Endothelial cell of coronary artery (primary cell): ENCODE measurements at places on chromosomes 1 and 21. TPM values are rescaled to one million over a fixed set of nuclear protein-coding genes. Genes with fewer than 3 reads are reported as not detected.

The CACNA1S gene
- total RNA-seq: not detected in 2 replicates

The DIPK1A gene
- 0.18 and 3.4 TPM in 2 replicates for total RNA-seq

The RNF11 gene
- total RNA-seq: 106 and 109 TPM in 2 replicates

The ADGRL2 gene
- 60.6 and 63.3 TPM in 2 replicates for total RNA-seq

The LY9 gene
- not detected in 2 replicates for total RNA-seq

The COL6A1 gene
- 12.8 and 55.0 TPM in 2 replicates for total RNA-seq
